ENCODE measurements at places on chromosomes 16 and 17. TPM values are rescaled to one million over a fixed set of nuclear protein-coding genes. Genes with fewer than 3 reads are reported as not detected.

Gene KRT16
- total RNA-seq, result not detected

Gene TP53TG3C
- total RNA-seq, result not detected

DNA sequence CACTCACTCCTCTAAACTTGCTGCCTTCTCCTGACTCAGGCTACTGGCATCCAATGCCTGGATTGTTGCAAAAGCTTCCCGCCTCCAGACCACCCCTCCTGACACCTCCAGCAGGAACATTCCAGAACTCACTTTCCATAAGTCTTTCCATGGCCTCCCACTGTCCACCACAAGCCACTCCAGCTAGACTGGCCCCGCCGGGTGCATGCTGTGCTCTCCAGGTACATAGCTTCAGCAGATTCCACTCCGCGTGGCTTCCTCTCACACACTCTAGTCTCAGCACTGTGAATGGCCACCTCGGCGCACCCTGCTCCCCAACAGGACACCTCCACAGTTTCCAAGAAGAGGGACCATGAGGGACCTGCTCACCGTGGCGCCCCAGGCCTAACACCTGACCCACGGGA is 25.9 kb upstream of the FAAP100 start:
- H3K27me3 ChIP-seq, result no peaks in the 10 kb centered on the region
- no peak overlapping the region for H3K4me3 ChIP-seq
- H3K4me1 ChIP-seq, result peaks cover 8% of the 10 kb centered on the region
- no peak for DNase-seq
- H3K36me3 ChIP-seq, result peaks cover 14% of the 10 kb centered on the region

DNA sequence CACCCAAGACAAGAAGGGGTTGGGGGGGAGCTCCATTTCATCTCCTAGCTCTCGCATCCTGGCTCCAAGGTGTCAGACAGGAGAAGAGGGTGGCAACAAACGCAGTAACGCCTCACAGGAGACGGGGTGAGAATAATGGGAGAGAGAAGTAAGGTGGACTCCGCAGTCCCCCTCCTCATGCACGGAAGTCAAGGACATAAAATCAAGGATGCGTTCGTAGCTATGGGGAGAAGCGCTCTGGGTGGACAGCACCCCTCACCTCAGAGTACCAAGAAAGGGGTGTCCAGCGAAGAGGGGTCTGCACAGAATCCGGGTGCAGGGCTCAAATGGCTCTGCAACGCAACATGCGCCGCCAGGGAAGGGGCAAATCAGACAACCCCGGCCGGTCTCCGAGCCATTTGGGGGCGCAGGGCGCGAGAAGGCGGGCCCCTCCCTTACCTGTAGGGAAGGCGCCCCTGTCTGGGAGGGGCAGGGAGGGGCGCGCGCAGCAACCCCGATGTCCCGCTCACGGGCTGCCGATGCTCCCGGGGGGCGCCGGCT is 555 bp downstream of the HDAC5 start:
- H3K36me3 ChIP-seq, result no peaks in the 10 kb centered on the region
- H3K4me3 ChIP-seq, result peak overlapping the region; percentile 91
- no peak for DNase-seq
- H3K4me1 ChIP-seq, result peaks cover 25% of the 10 kb centered on the region
- H3K27me3 ChIP-seq, result no peaks in the 10 kb centered on the region

GRCh38 chr16:58264961-58265479 is 29.8 kb downstream of the PRSS54 start:
- H3K36me3 ChIP-seq, result no peaks in the 10 kb centered on the region
- DNase-seq, result no peak
- no peaks in the 10 kb centered on the region for H3K27me3 ChIP-seq
- no peak overlapping the region for H3K27ac ChIP-seq
- no peak overlapping the region for H3K4me3 ChIP-seq

GRCh38 chr17:73156887-73157520 is 7.8 kb upstream of the SSTR2 start:
- DNase-seq, result no peak
- no peak overlapping the region for H3K4me3 ChIP-seq
- H3K36me3 ChIP-seq, result no peaks in the 10 kb centered on the region
- peaks cover 28% of the 10 kb centered on the region for H3K27me3 ChIP-seq

Gene CCL8
- total RNA-seq, result not detected

GRCh38 chr16:23509782-23510163 is 521 bp downstream of the GGA2 start:
- peaks cover 37% of the 10 kb centered on the region for H3K4me1 ChIP-seq
- peak; percentile 17 for DNase-seq
- peak overlapping the region; percentile 89 for H3K27ac ChIP-seq
- no peaks in the 10 kb centered on the region for H3K27me3 ChIP-seq
- peaks cover 47% of the 10 kb centered on the region for H3K36me3 ChIP-seq

DNA sequence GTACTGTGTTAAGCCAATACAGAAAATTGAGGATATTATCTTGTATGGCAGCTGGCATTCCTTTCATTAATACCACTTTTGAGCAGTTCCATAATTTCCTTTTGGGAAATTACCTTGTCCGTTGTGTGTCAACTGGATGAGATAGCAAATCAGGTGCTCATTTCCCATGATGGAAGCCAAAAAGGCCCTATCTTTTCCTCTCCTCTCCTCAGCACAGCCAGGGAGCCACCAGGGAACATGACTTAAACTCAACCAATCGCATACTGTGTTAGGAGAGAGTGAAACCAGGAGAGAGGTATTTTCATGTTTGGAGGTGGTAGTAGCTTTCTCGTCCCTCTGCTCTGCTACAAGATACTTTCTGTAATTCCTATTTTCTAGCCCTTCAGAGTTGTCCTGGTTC is 96.1 kb upstream of the TOX3 start:
- H3K36me3 ChIP-seq, result no peaks in the 10 kb centered on the region
- H3K27ac ChIP-seq, result no peak overlapping the region
- no peak for DNase-seq
- H3K4me3 ChIP-seq, result no peak overlapping the region
- H3K27me3 ChIP-seq, result peaks cover 4% of the 10 kb centered on the region

- H3K4me1 ChIP-seq, result peaks cover 54% of the 10 kb centered on the region
- peak overlapping the region; percentile 1 for H3K27ac ChIP-seq
- H3K4me3 ChIP-seq, result no peak overlapping the region
- H3K36me3 ChIP-seq, result no peaks in the 10 kb centered on the region
- no peak for DNase-seq
- H3K27me3 ChIP-seq, result no peaks in the 10 kb centered on the region
These were observed 67.7 kb downstream of the MPRIP start for GRCh38 chr17:17109907-17110306.

DNA sequence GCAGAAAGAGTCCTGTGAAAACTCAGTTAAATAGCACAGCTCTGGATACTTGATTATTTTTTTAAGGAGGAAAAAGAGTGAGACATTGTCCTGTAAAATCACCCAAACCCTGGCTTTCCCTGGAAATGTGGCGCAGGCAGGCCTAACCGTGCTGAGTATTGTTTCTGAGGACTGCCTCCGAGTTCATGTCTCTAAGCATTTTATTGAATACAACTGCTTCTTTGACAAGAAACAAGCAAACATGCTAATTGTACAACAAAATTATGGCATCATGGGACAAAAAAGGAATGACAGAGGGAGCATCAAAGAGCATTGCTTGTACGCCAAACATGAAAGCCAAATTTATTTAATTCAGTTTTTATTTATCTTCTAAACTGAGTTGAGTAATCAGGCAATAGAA is 64.5 kb upstream of the HSBP1 start:
- no peak overlapping the region for H3K4me3 ChIP-seq
- no peaks in the 10 kb centered on the region for H3K36me3 ChIP-seq
- no peak for DNase-seq

Gene QRICH2
- 1.6 TPM for total RNA-seq

Gene MYBBP1A
- 174 TPM for total RNA-seq

DNA sequence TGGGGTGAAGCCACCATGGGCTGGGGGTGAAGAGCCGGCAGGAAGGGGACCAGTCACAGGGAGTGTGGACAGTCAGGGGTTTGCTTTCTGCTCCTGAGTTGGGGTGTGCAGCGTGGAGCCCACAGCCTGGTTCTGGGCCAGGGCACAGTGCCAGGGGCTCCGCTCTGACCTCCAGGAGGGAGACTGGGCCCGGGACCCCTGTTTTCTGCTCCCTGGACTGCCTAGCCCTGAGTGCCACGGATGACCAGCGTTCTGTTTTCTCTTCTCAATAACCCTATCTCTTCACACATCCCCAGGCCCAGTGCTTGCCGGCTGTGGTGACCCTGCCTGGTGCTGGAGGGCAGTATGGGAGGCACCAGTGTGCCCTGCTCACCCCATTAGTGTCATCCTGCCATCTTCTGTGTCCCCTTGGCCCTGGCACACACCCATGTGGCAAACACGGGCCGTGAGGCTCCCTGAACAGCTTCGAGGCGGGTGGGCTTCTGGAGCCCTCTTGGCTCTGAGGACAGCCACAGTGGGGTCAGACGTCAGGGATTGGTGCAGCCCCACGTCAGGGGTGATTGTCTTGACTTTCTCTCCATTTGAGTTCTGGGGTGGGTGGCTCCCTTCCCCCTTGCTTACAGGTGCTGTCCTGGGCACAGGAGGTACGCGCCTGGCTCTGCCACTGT is 1.1 kb downstream of the CEMP1 start:
- DNase-seq, result no peak
- H3K4me3 ChIP-seq, result no peak overlapping the region
- peaks cover 2% of the 10 kb centered on the region for H3K36me3 ChIP-seq
- H3K27me3 ChIP-seq, result no peaks in the 10 kb centered on the region

- peaks cover 17% of the 10 kb centered on the region for H3K36me3 ChIP-seq
- DNase-seq, result peak; percentile 72
- peaks cover 20% of the 10 kb centered on the region for H3K4me1 ChIP-seq
- H3K27me3 ChIP-seq, result no peaks in the 10 kb centered on the region
These were observed 43.3 kb downstream of the PGS1 start for GRCh38 chr17:78421534-78422266.

GRCh38 chr17:9104370-9105041 is 83.2 kb downstream of the NTN1 start:
- no peak overlapping the region for H3K4me3 ChIP-seq
- no peak for DNase-seq
- no peaks in the 10 kb centered on the region for H3K4me1 ChIP-seq

Gene NPIPA2
- 2.0 TPM for total RNA-seq

Gene TP53TG3B
- total RNA-seq, result not detected

Gene LLGL1
- total RNA-seq, result 13.7 TPM

GRCh38 chr17:72110942-72111318 is 9.9 kb upstream of the SOX9 start:
- H3K4me3 ChIP-seq, result no peak overlapping the region
- H3K27ac ChIP-seq, result no peak overlapping the region
- no peaks in the 10 kb centered on the region for H3K4me1 ChIP-seq
- no peak for DNase-seq

DNA sequence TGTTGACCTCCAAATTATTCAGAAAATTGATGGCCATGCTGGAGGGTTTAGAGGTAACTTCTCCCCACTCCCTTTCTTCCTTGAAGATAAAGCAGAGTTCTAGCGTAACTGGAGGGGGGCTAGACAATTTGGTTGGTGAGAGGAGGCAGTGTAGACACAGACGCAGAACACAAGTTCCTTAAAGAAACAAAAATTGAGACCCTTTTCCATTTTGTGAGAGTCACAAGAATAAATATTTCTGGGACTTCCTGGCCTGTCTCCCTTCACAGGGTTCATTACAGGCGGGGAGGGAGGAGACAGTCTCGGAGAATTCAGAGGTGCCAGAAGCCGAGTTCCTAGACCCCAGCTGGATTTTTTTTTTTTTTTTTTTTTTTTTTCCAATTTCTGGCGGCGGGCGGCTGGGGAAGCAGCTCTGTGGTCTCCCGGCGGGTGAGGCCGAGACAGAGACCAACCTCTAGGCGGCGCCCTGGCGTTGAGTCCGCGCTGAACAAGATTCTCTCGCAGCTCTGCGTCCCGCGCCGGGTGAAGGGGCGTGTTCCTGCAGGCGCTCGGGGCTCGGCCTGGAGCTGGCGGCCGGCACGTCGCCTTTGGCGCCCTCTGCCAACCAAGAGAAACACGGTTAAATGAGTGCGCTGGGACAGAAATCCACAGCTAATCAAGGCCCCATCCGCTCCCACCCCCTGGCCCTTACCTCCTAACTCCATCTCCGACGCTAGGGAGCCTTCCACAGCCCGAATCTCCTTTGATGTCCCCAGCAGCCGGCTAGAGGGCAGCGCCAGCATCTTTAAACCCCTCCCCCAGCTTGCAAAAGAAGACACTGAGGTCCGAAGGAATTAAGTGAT is 10.2 kb upstream of the HOXB9 start:
- H3K27ac ChIP-seq, result no peak overlapping the region
- H3K4me1 ChIP-seq, result peaks cover 15% of the 10 kb centered on the region
- no peak overlapping the region for H3K4me3 ChIP-seq
- DNase-seq, result peak; percentile 86

Gene IL32
- total RNA-seq, result 1,056 TPM

DNA sequence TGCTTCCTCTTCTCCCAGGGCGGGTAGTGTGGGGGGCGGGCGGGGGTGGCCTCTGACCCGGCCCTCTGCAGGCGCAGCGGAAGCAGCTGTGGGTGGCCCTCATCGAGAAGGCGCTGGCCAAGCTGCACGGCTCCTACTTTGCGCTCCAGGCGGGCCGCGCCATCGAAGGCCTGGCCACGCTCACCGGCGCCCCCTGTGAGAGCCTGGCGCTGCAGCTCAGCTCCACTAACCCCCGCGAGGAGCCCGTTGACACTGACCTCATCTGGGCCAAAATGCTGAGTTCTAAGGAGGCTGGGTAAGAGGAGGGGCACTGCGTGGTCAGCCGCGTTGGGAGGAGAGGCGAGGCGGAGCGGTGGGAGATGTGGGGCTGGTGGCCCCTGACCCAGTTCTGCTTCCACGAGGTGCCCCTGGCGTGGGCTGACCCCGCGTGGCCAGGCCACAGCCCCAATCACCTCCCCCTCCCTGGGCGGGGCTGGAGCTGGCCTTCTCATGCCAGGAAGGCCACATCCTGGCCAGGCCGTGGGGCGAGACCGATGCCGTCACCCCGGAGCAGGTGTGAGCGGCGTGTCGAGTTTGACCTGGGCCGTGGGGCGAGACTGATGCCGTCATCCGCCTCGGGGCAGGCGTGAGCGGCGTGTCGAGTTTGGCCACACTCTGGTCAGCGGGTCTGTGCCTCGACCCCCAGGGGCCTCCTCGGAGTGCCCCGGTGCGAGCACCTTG is 10.5 kb upstream of the PRR35 start:
- H3K36me3 ChIP-seq, result no peaks in the 10 kb centered on the region
- no peak for DNase-seq
- H3K27me3 ChIP-seq, result no peaks in the 10 kb centered on the region
- no peak overlapping the region for H3K4me3 ChIP-seq

Gene TEX19
- 0.23 TPM for total RNA-seq

Gene ENPP7
- not detected for total RNA-seq

DNA sequence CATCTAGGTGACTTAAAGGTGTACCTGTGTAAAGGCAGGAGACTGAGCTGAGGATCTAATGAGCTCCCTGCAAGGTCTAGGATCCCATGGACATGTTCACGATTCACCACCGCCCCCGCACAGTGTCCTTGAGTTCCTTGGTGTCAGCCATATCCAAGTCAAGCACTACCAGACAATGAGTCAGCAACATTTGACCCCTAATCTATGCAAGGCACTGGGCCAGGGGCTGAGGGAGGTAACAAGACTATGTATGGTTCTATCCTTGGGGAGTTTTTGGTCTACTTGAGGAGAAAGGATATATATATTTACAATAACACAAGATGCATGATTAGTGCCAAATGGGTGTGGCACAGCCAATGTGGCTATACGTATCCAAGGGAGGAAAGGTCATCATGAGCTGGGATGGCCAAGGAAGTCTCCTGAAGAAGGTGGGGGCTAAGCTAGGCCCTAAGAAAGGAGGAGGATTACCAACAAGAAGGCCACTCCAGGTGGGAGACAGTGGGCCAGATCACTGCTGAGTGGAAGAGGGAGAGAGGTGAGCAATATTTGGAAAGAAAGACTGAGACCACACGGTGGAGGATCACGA is 35.0 kb downstream of the ITGB3 start:
- no peak for DNase-seq
- no peaks in the 10 kb centered on the region for H3K27me3 ChIP-seq
- H3K36me3 ChIP-seq, result no peaks in the 10 kb centered on the region

Gene ZC3H18
- 84.3 TPM for total RNA-seq

GRCh38 chr17:8413328-8413727 is 15.7 kb upstream of the RNF222 start:
- no peak overlapping the region for H3K4me3 ChIP-seq
- no peak overlapping the region for H3K27ac ChIP-seq
- H3K36me3 ChIP-seq, result no peaks in the 10 kb centered on the region
- peaks cover 32% of the 10 kb centered on the region for H3K27me3 ChIP-seq
- H3K4me1 ChIP-seq, result peaks cover 16% of the 10 kb centered on the region

Gene EPN3
- not detected for total RNA-seq

Measured in activated naive CD8-positive, alpha-beta T cell treated with anti-CD3 and anti-CD28 coated beads for 36 hours (primary cell).